NCI-H1417 treated with DMSO at 0.1 percent for 48 hours (cell line): ENCODE measurements at places on chromosomes 6 and 20.

DNA sequence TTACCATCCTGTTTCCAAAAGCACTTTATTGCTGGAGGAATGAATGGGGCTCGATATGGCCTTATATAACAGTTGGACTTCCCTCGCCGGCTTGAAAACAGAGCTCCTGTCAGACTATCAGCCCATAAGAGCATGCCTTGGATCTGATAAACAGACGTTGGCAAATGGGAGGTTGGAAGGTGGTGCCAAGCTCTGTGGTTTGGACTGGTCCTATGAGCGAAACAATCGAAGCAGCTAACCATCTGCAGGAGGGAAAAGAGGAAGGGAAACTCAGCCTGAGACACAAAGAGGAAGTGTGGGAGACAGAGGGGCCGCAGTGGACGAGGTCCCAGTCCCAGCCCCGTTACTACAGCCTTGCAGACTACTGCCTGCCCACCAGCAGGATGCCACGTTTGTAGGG, 92.9 kb downstream of the TFAP2C start:
- DNase-seq = no peak

DNA sequence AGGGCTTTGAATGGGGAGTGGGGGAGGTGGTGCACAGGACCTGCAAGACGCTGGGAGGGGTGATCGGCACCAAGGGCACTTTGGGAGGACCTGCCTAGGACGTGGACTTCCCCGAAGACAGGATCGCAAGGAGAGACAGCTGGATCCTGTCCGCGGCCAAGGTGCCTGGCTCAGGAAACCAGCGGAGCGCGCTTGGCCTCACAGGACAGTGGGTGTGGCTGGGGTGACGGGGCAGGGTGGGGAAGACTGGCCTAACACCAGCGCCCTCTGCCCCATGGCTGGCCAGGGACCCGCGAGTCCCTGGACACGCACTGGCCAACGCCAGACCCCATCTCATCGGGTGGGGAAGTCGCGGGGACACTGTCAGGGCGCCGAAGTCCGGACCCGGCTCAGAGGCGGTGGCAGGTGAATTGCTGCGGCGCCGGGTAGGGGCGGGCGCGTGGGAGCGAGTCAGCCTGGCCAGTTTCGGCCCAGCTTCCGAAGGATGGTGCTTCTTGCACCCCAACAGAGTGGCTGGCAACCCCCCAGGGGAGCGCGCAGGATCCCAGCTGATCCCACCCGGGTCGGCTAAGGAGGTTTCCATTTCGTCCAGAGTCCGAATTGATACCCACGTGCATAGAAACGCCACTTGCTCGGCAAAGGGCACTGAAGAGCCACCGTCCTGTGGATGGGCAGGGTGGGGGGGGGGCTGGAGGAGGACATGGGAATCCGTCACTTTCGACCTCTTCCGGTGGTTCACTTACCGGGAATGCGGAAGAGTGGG, 785 bp upstream of the THBD start:
- no peak for DNase-seq

GRCh38 chr6:73109659-73110058, 115.6 kb downstream of the KHDC1L start:
- DNase-seq = no peak

DNA sequence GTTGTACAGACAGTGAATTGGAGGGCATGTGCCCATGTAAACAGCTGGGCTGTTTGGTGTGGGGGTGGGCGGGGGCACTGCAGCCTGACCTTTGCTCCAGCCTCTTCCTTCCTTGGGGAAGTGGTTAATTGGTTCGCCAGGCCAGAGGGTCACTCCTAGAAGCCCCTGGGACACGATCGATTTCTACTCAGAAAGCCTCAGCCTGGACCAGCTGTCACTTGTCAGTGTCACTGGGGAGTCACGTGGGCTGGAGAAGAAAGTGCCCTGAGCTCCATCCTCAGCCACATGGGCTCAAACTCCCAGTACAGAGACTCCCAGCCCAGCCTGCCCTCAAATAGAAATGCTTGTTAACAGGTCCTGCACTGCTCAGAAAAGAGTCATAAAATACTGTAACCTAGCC, 423.8 kb upstream of the SULF2 start:
- no peak for DNase-seq

- DNase-seq = no peak
Observed at GRCh38 chr6:26045928-26046368, 41.3 kb upstream of the HFE start.

DNA sequence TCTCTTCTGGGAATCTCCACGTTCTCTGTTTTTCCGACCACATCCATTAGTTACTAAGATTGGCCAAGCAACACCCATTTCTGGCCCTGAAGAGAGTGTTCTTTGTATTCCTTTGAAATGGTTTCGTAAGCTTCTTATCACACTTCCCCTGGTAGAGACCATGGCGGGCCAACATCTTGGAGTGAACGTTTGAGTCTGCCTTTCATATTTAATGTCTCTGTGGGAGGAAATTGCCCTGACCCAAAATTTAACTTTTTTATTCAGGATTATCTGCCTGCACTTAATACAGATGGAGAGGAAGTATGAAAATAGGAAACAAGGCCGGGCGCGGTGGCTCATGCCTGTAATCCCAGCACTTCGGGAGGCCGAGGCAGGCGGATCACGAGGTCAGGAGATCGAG, 177.0 kb upstream of the SNX9 start:
- no peak for DNase-seq

GRCh38 chr6:107107791-107108190, 7.5 kb downstream of the BEND3 start:
- no peak for DNase-seq

- peak; percentile 40 for DNase-seq
Observed at GRCh38 chr6:36593569-36594028, 563 bp upstream of the SRSF3 start.
